ENCODE measurements at places on chromosomes 3 and 15. TPM values are rescaled to one million over a fixed set of nuclear protein-coding genes. Genes with fewer than 3 reads are reported as not detected.

The GDPGP1 gene
- total RNA-seq: 10.4 TPM

- no peak for DNase-seq
Measured at GRCh38 chr15:86735247-86736040, 655.8 kb downstream of the AGBL1 start.

The TNK2 gene
- total RNA-seq: 17.8 TPM

- no peak for DNase-seq
Measured at GRCh38 chr3:170419557-170420087, 954 bp downstream of the CLDN11 start.

The TRAK1 gene
- 53.9 TPM for total RNA-seq

The SMCO1 gene
- total RNA-seq: not detected

DNA sequence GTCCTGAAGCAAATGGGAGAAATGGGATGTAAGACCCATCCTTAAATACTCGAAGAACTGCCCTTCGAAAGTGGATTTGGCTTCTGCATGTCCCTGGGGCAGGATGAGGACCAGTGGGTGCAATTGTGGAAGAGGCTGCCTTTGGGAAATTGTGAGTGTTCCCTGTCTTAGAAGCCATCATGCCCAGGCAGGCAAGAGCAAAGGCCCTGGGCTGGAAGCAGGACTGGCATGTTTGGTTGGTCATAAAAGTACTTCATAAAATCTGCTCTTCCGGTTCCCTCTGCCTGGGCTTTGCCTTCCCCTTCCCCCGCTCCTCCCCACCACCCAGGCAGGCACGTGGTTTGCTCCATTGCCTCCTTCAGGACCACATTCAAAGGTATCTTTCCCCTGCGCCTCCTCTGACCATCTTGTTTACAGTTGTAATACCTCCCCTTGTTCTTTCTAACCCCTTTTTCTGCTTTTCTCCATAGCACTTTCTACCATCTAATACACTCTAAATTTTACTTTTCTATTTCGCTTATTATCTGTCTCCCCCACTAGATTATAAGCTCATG, 8.3 kb downstream of the MINAR1 start:
- DNase-seq: no peak

The ATP2B2 gene
- total RNA-seq: 72.1 TPM

GRCh38 chr15:27414168-27414870, 443.3 kb downstream of the GABRG3 start:
- no peak for DNase-seq

- no peak for DNase-seq
Measured at GRCh38 chr3:180617049-180617448, 15.1 kb downstream of the TTC14 start.

DNA sequence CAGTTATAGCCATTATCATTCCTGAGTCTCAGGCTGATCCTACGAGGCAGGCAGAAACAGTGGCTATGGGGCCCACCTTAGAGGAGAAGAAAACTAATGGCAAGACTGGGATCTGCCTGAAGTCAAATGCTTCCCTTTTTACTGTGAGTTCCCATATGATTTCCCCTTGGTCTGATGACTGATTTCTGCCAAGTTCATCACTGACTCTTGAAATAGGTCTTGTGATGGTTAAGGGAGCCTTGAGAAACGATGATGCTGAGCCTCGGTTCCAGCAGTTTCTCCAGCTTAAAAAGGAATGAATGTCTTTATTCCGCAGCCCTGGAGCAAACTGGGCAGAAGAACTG, 29.4 kb upstream of the LDHAL6B start:
- no peak for DNase-seq

- peak; percentile 76 for DNase-seq
Measured at GRCh38 chr3:126752303-126753190, 48.5 kb downstream of the CHCHD6 start.

DNA sequence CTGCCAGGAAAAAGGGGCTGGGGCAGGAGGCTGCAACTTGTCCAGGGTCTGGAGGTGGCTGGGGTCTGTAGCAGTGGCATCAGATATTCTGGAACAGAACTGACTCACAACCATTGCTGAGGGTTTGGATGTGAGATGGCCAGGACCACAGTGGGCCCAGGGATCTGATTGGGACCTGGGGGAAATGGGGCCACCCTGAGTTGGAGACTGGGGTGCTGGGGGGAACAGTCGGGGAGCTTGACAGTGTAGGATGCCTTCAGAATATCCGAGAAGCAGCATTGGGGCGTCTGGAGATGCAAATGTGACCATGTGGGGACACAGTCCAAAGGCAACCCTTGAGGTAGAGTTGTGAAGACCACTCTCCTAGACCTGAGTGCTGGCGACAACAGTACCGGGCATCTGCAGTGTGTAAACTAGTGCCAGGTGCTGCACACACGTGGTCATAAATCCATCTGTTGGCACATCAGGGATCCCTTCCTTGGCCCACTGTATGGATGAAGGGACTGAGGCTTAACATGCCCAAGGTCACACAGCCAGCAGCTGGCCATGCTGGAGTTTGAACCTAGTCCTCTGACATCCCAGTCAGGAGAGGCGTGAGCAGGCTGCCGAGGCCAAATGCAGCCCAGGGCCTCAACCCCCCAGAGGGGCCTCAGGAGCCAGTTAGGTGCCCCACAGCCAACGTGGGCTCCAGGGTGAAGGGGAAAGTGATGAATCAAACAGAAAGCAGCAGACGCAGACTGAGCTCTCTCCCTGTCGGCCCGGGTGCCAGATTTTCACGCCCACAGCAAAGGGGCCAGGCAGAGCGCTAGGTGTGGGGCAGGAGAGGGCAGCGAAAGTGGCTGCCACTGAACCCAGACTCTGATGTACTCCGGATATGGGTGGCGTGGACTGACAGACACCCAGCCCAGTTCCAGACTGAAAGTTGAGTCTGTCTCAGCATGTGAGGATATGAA, 18.8 kb downstream of the HEMK1 start:
- DNase-seq: no peak

GRCh38 chr3:107297597-107297996, 79.6 kb upstream of the CCDC54 start:
- DNase-seq: no peak

The SEC11A gene
- 66.4 TPM for total RNA-seq

- no peak for DNase-seq
Measured at GRCh38 chr3:46454209-46454595, 10.5 kb downstream of the LTF start.

The ITIH3 gene
- total RNA-seq: 0.45 TPM

GRCh38 chr3:185658943-185659342, 72.8 kb downstream of the SENP2 start:
- DNase-seq: no peak

GRCh38 chr15:77282333-77282732, 137.6 kb downstream of the PEAK1 start:
- DNase-seq: no peak

- peak; percentile 30 for DNase-seq
Measured at GRCh38 chr15:84079885-84080777, 155.4 kb upstream of the GOLGA6L4 start.

GRCh38 chr3:3734881-3735280, 64.3 kb upstream of the LRRN1 start:
- no peak for DNase-seq

DNA sequence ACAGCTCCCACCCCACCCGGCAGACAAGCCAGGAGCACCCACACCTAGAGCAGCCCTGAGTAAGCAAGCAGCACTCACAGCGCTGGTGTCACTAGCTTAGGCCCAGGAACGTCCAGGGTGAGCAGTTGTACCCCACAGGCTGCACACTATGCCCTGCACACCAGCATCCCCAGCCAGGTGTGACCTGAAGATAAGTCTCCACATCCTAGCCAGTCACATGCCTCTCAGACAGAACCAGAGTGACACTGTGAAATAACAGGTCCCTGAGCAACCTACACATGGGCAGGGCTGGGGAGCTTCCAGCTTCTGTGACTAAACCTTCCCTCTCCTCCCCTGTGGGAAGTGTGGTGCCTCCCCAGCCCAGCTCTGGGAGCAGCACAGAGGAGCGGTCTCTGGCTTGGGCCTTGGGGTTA, 253.6 kb downstream of the UACA start:
- DNase-seq: no peak

- no peak for DNase-seq
Measured at GRCh38 chr15:67505675-67506572, 15.0 kb upstream of the C15orf61 start.

DNA sequence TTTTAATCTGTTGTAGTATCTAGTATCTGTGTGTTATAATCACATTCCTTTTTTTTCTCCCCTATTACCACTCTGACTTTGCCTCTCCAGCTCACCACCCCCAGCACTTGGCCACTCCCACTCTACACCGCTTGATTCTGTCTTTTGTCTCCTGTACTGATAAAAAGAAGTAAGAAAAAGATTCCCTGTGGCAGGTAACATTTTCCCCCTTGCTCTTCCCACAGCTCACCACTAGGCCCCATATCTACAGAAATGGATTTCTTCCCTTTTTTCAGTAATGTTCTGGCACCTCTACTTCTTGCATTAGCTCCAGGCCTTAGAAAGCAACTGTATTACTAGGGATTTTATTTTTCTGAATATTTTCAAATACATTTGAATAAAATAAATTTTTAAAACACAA, 25.6 kb downstream of the KCNH8 start:
- no peak for DNase-seq

- DNase-seq: no peak
Measured at GRCh38 chr15:71807125-71807629, 3.2 kb upstream of the NR2E3 start.

The SPG21 gene
- 47.4 TPM for total RNA-seq

DNA sequence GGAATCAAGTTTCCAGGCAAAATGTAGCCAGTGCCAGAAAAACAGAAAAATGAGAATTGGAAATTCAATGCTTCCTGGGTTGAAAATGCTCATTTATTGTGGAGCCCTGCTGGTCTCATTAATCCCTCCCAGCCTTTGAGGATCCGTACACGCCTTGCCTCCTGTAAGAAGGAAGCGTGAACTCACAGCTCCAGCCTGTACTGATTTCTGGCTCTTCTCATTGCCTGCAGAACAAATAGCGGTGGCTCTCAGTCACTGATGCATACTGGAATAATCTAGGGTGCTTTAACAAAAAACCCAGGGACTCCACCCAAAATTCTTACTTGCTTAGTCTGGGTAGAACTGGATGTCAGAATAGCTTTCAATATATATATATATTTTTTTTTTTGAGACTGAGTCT, 29.3 kb upstream of the SLC24A5 start:
- DNase-seq: no peak

The LINGO1 gene
- total RNA-seq: 30.1 TPM

DNA sequence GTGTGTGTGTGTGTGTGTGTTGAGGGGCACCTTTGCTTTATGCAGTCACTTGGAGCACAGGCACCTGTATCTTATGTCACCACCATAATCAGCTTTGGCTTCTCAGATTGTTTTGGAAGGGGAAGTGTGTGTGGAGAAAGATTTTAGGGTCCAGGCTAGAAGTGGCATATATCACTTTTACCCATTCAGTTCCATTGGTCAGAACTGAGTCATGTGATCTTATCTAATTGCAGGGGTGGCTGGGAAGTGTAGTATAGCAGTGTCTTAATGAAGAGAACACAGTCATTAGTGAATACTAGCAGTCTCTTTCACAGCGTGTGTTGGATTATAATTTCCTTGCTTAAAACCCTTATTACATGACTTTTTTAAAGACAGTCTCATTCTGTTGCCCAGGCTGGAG, 20.6 kb downstream of the NCK1 start:
- no peak for DNase-seq

DNA sequence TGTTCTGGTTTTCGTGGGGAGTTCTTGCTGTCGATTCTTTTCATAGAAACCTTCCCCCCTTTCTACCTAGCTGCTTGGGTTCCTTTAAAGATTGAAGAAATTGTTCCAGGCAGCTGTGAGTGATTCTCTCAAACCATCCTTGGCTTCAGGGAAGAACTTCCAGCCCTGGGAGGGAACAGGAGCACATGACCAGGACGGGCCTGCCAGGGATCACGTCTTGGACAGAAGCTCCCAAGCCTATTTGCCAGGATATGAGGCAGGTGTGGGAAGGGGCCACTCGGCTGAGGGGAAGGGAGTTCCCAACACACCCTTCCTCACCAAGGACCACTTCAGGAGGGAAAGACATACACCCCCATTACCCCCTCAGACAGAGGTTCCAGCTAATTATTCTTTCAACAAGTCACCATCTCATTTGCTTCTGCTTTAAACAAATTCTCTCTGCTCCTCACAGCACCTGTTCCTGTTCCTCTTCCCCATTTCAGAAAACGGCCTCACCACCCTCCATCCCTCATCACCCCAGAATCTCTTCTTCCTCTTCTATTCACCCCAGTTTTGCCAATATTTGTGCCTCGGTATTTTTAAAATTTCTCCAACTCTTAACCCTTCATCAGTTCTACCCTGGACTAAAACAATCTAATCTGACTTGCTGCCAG, 62.5 kb downstream of the WHAMM start:
- DNase-seq: no peak

GRCh38 chr3:16442730-16443129, 70.8 kb downstream of the RFTN1 start:
- no peak for DNase-seq

DNA sequence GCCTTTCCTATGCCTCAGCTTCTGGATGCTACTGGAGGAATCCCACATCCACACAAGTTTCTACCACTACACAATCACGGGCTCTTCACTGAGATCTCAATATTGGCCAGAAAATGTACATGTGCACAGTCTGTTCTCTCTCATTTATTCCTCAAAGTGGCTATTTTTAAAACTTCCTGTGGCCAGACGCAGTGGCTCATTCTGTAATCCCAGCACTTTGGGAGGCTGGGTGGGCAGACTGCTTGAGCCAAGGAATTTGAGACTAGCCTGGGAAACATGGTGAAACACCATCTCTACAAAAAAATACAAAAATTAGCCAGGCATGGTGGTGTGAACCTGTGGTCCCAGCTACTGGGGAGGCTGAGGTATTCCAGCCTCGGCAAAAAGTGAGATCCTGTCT, 91.4 kb upstream of the PRTG start:
- DNase-seq: no peak

DNA sequence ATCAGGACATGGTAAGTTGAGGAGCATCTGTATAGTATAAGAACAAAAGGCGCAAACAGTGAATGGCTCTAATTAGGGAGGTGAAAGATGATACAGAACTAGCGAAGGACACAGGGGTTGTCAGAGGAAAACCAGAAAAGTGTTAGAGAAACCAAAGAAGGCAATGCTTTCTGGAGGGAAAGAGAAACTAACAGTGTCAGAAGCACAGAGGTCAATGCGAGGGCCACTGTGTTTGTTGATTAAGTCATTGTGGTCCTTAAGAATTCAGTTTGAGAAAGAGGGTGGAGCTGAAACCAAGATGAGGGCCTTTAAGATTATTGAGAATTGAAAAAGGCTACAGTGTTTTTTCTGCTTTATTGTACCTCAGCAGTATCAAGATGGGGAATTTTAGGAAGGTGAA, 28.8 kb downstream of the ATG7 start:
- no peak for DNase-seq

The CHL1 gene
- 490 TPM for total RNA-seq

The SENP8 gene
- 3.0 TPM for total RNA-seq

The LCTL gene
- not detected for total RNA-seq

- DNase-seq: no peak
Measured at GRCh38 chr3:142897807-142898206, 8.9 kb upstream of the PCOLCE2 start.

GRCh38 chr3:165614337-165614736, 222.9 kb downstream of the BCHE start:
- DNase-seq: no peak

The CLEC3B gene
- total RNA-seq: 17.1 TPM
